ENCODE measurements at places on chromosomes 11 and 22.

- no peak for DNase-seq
Observed at GRCh38 chr11:94281324-94281723, 23.1 kb upstream of the IZUMO1R start.

- DNase-seq = no peak
Observed at GRCh38 chr11:133926466-133927246, 30.1 kb downstream of the IGSF9B start.

- DNase-seq = peak; percentile 44
Observed at GRCh38 chr11:121236115-121237001, 56.2 kb upstream of the SC5D start.

DNA sequence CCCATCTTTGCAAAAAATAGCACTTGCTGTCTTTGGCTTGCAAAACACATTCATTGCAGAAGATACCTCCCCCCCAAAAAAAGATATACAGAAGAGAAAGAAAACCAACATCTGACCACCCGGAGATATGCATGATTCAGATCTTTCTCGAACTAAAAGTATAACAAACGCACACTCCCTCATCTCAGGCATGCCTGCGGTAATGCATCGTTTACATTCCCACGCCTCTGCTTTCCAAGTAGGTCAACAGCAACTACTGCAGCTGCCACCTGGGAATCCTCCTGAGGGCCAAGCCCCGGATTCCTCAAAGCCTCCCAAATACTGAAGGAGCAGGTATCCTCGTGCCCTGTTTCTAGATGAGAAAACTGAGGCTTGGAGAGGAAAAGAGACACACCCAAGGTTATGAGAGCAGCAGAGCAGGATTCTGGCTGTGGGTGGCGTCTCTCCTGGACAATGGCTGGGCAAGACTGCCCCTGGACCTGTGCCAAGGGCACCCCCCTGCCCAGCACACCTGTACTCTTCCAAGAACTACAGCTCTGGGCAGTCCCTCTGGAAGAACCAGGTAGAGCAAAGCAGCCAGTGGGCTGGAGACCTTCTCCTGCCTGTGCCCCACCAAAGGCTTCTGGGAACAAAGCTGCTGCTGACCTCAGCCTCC lies 38.1 kb downstream of the NUP50 start:
- DNase-seq = no peak

DNA sequence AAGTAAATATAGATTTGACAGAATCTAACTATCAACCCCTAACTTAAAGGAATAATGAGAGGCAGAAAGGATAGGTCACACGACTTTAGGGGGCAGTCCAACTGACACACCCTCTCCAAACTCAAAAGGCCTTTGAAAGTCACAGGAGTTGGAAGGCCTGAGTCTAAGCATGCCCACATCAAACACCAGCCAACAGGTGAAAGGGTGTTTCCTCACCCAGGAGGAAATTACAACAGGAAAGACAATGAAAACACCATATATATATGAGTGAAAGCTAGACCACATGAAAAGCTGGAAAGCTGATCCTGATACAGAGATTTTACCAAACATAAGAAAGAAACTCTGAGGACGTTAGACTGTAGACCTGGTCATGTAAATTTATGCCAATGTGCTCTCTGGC lies 10.5 kb upstream of the DEPDC7 start:
- DNase-seq = no peak

GRCh38 chr11:130282111-130282510 lies 32.6 kb downstream of the ZBTB44 start:
- no peak for DNase-seq

DNA sequence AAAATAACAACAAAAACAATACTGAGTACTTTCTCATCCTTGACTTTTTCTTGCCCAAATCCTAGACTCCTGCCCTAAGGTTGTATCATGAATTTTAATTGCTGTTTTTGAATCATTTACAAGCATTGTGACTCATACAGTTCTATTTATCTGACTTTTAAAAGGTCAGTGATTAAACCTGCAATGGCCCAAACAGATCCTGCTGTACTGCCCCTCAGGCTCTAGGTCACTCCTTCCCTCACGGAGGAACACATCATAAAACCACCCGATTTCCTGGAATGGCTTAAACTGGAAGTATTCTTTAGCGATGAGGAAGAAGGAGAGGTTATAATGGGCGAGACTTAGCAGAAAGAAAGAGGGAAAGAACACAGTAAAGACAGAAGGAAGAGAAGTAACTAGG lies 12.3 kb downstream of the ARFGAP3 start:
- DNase-seq = no peak

DNA sequence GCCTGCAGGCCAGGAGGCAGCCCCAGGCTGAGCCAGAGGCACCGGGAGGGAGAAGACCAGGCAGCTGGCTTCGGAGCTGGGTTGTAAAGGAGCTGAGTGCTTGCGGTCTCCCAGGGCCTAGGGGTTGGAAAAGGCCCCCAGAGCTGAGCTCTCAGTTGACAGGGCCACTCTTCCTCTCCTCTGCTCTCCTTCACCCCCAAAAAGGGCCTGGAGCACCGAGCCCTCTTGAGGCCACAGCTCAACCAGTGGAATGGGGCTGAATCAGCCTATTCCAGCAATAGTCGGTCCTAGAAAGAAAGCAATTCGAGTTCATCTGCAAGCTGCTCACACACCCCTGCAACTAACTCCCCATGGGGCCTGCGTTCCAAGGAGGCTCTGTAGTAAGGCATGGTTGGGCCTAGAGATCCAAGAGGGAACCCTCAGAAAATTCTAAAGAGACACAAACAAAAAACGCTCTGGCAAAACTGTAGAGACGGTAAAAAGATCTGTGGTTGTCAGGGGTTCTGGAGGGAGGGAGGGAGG lies 205.0 kb downstream of the BUD13 start:
- DNase-seq = no peak

DNA sequence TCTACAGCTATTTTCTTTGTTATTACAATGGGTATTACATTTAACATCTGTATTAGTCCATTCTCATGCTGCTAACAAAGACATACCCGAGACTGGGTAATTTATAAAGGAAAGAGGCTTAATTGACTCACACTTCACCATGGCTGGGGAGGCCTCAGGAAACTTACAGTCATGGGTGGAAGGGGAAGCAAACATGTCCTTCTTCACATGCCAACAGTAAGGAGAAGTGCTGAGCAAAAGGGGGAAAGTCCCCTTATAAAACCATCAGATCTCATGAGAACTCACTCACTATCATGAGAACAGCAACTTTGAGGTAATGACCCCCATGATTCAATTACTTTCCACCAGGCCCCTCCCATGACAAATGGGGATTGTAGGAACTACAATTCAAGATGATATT lies 16.5 kb upstream of the KMT5B start:
- DNase-seq = no peak

- DNase-seq = no peak
Observed at GRCh38 chr11:96474263-96474662, 84.5 kb downstream of the JRKL start.

GRCh38 chr11:15233371-15234165 lies 118.8 kb downstream of the INSC start:
- no peak for DNase-seq

DNA sequence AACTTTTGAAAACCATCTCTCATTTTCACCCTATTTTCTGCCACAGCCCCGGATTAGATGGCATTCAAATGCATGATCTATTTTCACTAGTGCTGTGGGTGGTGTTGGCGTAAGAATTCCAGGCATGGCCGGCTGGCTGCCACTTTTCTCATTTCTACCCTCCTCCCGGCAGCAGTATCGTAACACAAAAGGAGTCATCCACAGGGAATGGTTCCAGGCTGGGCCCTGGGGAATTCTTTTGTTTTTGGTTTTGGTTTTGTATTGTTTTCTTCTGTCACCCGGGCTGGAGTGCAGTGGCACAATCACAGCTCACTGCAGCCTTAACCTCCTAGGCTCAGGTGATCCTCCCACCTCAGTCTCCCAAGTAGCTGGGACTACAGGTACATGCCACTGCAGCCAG lies 13.8 kb downstream of the JAML start:
- no peak for DNase-seq

- no peak for DNase-seq
Observed at GRCh38 chr11:65592858-65593517, 2.6 kb downstream of the KCNK7 start.

DNA sequence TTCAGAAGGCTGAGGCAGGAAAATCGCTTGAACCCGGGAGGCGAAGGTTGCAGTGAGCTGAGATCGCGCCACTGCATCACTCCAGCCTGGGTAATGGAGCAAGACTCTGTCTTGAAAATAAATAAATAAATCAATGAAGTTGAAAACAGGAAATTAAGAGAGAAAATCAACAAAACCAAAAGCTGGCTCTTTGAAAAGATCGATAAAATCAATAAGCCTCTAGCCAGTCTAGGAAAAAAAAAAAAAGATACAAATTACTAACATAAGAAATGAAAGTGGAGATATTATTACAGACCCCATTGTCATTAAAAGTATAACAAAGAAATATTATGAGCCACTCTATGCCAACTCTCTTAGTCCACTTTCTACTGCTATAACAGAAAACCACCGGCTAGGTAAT lies 48.0 kb upstream of the NUP160 start:
- DNase-seq = no peak

GRCh38 chr22:27107824-27108223 lies 450.4 kb downstream of the MIAT start:
- DNase-seq = no peak

GRCh38 chr22:22720724-22721261 lies 76.4 kb downstream of the GGTLC2 start:
- DNase-seq = peak; percentile 76

GRCh38 chr11:35235936-35236666 lies 97.1 kb downstream of the CD44 start:
- DNase-seq = no peak

Measured in GM10248 (cell line).